ENCODE measurements at places on chromosomes 16 and 17. TPM values are rescaled to one million over a fixed set of nuclear protein-coding genes. Genes with fewer than 3 reads are reported as not detected.

The IL17C gene
- total RNA-seq, result not detected

The GALR2 gene
- total RNA-seq, result 0.19 TPM

The FOXN1 gene
- total RNA-seq, result not detected

The APRT gene
- total RNA-seq, result 100 TPM

The SLFN12 gene
- 75.6 TPM for total RNA-seq

The KRT15 gene
- 0.51 TPM for total RNA-seq

The CCL2 gene
- total RNA-seq, result 84.3 TPM

The HASPIN gene
- 14.3 TPM for total RNA-seq

The SLC52A1 gene
- 0.47 TPM for total RNA-seq

The PDE6G gene
- total RNA-seq, result 4.1 TPM

The ST3GAL2 gene
- total RNA-seq, result 61.2 TPM

The SEZ6 gene
- not detected for total RNA-seq

The NPIPA8 gene
- not detected for total RNA-seq

The DNASE1 gene
- total RNA-seq, result 20.8 TPM

The SLC22A31 gene
- not detected for total RNA-seq

The CRISPLD2 gene
- total RNA-seq, result 1.0 TPM

The GGT6 gene
- total RNA-seq, result not detected

The HBM gene
- not detected for total RNA-seq

The KRTAP17-1 gene
- total RNA-seq, result not detected

The RSPRY1 gene
- 50.4 TPM for total RNA-seq

The PIK3R6 gene
- not detected for total RNA-seq

The GNGT2 gene
- total RNA-seq, result 1.4 TPM

The G6PC3 gene
- 14.3 TPM for total RNA-seq

The KRT17 gene
- 2.0 TPM for total RNA-seq

The TM4SF5 gene
- not detected for total RNA-seq

The PPY gene
- total RNA-seq, result not detected

The CDRT15 gene
- total RNA-seq, result not detected

The SLC47A2 gene
- not detected for total RNA-seq

The UQCRC2 gene
- 231 TPM for total RNA-seq

The PRR35 gene
- total RNA-seq, result not detected

The VKORC1 gene
- 109 TPM for total RNA-seq

The CLDN7 gene
- 5.3 TPM for total RNA-seq

The NPIPB8 gene
- total RNA-seq, result not detected

The HAS3 gene
- 4.5 TPM for total RNA-seq

The PLEKHM1 gene
- total RNA-seq, result 27.4 TPM

The USP32 gene
- 85.3 TPM for total RNA-seq

The PDILT gene
- total RNA-seq, result not detected

The PRAC1 gene
- total RNA-seq, result not detected

The CDH8 gene
- not detected for total RNA-seq

The ARMC7 gene
- 3.9 TPM for total RNA-seq

The PARN gene
- 23.7 TPM for total RNA-seq

The IGFALS gene
- not detected for total RNA-seq

The C16orf74 gene
- 12.4 TPM for total RNA-seq
